ENCODE measurements at places on chromosomes 5 and 9.

DNA sequence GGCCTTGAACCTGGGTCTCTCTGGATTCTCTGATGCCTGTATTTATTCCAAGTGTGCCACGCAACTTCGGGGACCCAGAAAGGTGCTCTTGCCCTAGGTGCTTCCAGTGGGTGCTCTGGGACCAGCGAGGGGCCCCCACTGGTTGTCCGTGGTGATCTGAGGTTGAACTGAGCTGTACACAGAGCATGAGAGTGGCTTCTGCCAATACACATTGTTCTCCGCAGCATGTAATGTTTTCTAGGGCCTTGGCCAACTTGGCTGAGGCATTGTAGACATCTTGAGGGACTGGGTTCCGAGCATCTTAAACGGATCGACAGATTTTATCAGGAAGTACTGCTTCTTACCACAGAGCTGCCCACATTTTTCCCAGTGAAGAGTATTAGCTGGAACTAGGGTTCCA is 117.9 kb downstream of the MTX3 start:
- no peak for DNase-seq

DNA sequence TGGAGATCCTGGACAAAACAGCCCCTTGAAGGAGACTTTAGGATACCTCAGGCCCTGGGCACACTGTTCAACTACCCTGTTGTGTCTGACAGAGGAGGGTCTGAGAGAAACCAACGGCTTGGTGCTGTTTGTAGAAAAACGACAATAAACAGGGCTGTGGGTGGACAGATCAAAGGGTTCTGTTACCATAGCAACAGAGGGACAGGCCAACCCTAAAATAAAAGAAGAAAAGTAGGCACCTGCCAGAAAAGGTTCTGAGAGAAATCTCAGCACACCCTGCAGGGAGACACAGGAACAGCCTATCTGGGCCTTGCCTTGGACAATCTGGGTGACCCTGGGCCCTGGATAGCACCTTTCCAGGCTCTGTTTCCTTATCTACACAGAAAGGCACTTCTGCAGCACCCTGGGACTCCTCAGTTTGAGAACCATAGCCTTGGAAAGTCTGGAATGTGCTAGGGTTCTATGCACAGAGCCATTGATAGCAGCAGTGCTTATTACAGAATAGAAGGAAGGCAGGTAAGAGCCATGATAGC is 104.8 kb upstream of the TBC1D2 start:
- DNase-seq = no peak

DNA sequence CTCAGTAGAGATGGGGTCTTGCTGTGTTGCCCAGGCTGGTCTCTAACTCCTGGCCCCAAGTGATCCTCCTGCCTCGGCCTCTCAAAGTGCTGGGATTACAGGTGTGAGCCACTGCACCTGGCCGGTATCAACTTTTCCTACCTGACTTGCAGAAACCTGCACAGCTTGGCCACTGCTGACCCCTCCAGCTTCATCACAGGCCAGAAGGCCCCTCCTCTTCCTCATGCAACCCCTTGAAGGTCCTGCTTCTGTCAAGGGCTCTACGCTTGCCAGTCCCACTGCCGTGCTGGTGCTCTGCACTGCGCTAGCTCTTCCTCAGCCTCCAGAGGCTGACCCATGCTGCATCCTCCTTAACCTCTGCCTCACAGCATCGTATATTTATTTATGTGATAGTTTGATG is 32.5 kb upstream of the RNU6ATAC start:
- DNase-seq = no peak

GRCh38 chr5:99305045-99305580 is 376.3 kb upstream of the CHD1 start:
- no peak for DNase-seq

GRCh38 chr5:2021484-2022176 is 138.9 kb upstream of the IRX4 start:
- DNase-seq = no peak
